ENCODE measurements at places on chromosomes 12 and 14.

DNA sequence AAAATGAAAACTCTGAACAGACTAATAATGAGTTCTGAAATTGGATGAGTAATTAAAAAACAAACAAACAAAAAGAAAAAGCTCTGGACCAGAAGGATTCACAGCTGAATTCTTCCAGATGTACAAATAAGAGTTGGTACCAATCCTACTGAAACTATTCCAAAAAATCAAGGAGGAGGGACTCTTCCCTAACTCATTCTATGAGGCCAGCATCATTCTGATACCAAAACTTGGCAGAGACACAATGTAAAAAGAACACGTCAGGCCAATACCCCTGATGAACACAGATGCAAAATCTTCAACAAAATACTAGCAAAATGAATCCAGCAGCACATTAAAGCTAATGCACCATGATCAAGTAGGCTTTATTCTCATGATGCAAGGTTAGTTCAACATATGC is 183.9 kb upstream of the CNOT2 start:
- DNase-seq = no peak

GRCh38 chr12:43337571-43338444 is 214.2 kb downstream of the ADAMTS20 start:
- DNase-seq = no peak

DNA sequence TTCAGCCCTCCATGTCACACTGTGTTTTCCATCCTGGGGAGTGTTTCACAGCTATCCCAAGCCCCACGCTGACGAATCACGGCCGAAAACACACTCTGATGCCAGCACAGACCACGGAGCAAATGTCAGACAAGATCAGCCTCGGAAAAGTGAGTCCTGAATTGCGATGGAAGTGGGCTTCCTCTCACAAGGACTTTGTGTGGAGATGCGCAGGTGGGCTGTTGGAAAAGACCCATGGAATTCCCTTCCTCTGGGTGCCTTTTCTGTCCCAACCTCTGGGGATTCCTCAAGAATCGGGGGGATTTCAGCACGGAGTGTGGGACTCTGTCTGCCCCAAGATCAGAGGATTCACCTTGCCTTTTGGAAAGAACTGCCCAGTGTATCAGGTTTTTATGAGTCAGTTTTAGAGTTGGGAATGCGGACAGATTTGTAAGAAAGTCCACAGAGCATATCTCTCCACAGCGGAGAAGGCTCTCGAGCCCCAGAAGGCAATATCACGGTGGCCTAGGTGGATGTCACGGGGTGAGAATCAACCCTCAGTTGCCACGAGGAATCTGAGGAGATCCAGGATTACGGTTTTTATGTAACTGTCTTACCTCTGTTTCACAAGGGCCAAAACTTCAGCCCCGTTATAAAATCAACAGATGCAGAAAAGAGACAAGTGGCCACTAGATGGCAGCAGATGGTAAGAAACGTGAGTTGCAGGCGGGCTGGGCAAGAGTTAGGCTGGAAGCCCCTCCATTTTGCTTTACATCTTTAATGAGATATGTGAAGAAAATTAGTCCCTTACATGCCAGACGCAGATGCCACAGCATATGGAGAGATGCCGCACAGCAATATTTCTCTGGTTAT is 201.9 kb downstream of the DAD1 start:
- DNase-seq = no peak

GRCh38 chr12:64587447-64587846 is 22.8 kb upstream of the RASSF3 start:
- DNase-seq = no peak

GRCh38 chr14:73472185-73473114 is 14.1 kb upstream of the NUMB start:
- no peak for DNase-seq

- no peak for DNase-seq
These were observed 11.5 kb downstream of the ALG10 start for GRCh38 chr12:34033628-34034296.

DNA sequence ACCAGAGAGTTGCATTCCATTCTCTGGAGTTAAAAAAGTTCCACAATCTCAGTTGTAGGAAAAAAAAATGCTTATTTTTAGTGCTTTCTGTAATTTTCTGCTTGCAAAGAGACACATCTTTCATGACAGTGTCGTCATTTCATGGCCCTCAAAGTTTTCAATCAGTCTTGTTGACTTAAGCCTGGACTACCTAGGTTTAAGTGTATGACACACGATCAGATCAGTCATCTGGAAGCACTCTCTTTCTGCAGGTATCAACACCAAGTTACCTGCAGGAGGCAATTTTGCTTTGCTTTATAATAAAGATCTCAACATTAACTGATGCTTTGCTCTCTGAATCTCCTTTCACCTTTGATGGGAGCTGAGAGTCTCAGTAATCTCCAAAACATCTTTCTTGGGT is 251.6 kb downstream of the BCAT1 start:
- no peak for DNase-seq

- DNase-seq = no peak
These were observed 5.8 kb downstream of the CTDSP2 start for GRCh38 chr12:57840726-57841125.

DNA sequence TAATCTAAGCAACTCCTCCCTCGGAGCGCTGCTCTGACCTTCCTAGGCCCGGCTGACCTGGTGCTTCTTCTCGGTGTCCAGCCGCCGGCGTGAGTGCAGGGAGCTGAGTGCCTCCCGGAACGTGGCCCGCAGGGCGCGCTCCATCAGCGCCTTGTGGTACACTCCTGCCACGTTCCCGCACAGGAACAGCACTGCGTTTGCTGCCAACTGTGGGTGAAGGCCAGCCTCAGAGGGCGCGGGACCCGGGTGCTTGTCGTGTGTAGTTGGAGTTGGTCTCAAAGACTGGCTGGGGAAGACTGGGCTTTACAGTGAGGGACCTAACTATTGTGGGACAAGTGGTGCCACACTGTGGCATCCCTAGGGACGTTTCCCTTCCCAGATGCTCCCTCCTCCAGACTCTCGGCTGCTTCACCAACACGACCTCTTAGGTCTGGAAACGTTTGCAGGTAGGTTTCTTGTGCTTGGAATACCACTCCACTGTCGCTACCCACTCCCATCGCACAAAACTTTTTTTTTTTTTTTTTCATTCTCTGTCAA is 3.1 kb downstream of the ADCY4 start:
- peak; percentile 68 for DNase-seq

DNA sequence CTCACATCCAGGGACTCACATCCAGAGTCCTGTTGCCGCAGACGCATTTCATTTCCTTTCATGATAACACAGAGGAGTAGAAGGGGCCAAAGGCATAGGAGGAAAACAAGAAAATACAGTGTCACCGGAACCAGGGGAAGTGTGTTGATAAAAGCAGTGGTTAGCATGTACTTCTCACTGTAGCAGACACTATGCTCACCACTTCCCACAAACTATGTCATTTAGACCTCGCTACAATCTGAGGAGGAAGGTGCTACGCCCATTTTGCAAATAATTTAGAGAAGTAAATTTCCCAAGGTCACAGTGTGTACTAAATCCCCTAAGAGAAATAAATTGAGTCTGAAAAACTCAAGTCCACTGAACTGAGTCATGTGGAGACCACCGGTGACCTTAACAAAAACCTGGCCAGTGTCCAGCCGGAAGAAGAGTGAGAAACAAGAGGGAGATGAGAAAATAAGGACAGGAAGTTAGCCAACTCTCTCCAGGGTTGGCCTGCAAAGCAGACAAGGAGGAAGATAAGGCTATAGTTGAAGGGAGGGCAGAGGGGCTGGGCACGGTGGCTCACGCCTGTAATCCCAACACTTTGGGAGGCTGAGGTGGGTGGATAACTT is 25.8 kb upstream of the TMCC3 start:
- DNase-seq = no peak

- DNase-seq = no peak
These were observed 49.9 kb upstream of the BBS10 start for GRCh38 chr12:76398106-76398505.

GRCh38 chr14:104369208-104369607 is 210.4 kb upstream of the C14orf180 start:
- DNase-seq = no peak

DNA sequence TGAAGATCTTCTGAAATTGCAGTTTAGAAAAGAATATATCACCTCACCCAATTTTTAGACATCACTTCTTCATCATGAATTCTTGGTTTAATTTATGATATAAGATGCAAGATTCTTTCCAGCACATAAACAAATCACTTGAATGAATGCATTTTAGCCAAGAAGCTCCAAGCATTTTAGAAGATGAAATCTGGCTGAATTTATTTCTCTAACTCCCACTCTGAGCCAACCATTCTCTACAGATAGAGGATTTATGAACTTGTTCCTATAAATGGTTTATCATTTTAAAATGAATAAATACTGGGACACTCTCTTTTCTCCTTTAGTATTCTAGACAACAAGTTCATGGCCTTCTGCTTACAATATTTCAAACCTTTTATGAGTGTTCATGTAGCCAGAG is 71.7 kb downstream of the GRIP1 start:
- DNase-seq = no peak

GRCh38 chr12:78568321-78569020 is 296.1 kb upstream of the SYT1 start:
- no peak for DNase-seq

DNA sequence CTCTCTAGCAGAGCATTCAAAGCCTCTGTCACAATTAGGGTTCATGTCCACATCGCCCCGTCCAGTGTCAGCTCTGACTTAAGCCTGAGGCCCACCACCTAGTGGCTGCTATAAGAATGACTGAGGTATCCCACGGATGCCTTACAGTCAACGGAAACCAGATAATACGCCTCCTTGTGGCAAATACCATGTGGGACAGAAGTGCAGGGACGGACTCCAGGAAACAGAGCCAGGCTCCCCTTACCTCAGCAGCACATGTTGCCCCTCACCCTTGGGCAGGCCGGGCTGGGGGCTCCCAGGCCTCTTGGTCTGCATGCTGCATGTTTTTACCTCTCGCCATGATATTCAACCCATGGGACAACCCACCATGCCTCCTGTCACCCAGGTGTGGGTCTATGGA is 86.3 kb downstream of the VWF start:
- DNase-seq = peak; percentile 62

DNA sequence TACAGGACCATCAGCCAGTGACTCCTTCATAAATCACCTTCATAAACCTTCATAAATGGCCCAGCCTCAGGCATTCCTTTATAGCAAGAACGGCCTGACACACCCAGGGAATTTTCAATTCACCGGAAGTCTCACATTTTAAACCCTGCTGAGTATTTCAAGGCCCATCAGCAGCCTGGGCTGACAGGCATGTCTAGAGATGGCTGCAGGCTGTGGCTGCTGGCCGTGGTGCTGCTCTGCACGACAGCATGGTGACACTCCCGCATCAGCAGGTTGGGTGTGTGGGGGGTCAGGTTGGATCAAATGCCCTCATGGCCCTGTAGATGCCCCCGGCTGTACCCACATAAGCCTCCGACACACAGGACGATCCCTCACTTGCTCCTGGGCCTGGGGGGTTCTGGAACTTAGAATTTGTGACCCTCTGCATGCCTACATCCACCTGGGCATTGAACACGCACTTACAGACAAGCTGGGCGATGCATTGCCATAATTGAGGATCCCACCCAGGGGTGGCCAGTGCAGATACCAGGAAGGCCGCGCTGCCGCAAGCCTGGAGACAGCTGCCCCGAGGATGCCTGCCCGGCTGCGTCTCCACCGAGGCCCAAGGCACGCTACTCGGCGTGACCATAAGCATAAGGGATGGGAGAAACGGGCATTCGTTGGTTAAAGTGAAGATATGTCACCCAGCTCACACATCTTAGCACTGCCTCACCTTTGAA is 124.3 kb downstream of the PIWIL1 start:
- DNase-seq = no peak

GRCh38 chr12:58067610-58068387 is 126.4 kb downstream of the ATP23 start:
- DNase-seq = no peak

GRCh38 chr12:2678426-2678825 is 116.3 kb upstream of the FKBP4 start:
- DNase-seq = peak; percentile 38

DNA sequence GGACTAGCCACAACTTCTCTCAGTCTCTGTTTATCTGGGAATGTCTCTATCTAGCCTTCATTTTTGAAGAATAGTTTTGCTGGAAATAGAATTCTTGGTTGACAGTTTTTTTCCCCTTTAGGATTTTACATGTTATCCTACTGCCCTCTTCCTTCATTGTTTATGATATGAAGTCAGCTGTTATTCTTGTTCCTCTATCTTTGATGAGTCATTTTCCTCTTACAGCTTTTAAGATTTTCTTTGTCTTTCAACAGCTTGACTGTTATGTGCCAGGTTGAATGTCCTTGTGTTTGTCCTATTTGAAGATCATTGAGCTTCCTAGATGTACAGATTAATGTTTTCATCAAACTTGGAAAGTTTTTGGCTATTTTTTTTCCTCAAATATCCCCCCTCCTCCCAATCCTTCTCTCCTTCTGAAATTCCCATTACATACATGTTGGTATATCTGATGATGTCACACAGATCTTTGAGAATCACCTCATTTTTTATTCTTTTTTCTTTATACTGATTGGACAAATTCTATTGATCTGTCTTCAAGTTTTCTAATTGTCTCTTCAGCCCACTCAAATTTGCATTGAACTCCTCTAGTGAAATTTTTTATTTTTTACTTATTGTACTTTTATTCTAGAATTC is 4.5 kb upstream of the GOLGA5 start:
- DNase-seq = no peak

DNA sequence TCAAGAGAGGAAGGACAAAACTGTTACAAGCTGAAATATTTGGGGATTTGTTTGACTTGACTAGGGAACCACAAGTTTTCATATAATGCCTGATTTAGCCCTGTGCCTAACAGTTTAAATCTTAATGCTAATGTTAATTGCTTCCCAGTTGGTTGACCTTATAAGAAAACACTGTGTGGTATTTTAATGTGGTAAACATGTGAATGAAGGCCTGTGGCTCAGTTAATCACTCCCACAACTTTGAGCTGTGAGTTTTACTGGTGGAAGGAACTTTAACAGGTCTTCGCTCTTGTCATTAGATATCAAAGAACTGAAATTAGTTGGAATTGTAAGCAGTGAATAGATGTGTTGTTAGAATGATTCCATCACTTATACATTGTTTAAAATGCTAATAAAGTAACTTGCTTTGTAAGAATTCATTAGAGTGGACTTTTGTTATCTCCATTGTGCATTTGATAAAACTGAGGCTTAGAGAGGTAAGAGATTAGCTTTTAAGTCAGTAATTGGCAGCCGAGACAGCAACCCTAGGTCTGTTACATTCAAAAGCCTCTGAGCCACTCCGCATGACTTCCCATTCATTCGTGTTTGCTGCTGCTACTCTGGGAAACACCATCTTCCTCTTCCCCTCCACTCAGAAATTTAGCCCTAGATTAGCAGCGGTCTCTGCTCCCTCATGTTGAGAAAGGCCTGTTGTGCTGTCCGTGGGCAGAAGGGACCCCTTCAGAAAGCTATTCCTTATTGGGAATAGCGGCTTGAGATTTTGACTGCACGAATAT is 1.0 kb upstream of the TBK1 start:
- DNase-seq = no peak

GRCh38 chr12:67320614-67321295 is 51.6 kb downstream of the CAND1 start:
- no peak for DNase-seq
